Inflammatory macrophage (primary cell): ENCODE measurements at places on chromosomes 3 and 15.

GRCh38 chr3:52438579-52439425 lies 6.1 kb downstream of the SEMA3G start:
- DNase-seq, result no peak

- DNase-seq, result no peak
These were observed 13.9 kb downstream of the ROBO2 start for GRCh38 chr3:77053795-77054194.

DNA sequence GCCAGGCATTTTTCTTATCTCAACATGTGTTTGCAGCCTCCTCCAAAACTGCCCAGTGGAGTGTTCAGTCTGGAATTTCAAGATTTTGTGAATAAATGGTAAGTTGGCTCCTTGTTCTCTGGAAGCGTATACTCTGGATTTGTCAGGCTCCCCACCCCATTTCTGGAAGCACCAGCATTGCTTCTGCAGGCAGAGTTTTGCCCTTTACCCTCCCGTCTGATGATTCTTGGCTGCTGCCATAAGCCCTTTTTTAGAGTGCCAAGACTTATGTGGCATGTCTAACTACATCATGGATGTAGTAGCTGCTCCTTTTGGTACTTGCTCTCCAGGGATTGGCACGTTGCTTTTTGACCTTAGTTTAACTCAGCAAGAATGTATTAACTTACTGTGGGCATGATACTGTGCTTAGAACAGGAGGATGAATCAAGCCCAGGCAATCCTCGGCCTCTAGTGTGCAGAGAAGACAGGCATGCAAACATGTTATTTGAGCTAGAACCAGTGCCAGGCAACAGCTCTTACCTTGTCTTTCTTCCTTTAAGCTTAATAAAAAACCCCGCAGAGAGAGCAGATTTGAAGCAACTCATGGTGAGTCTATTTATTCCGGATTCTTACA lies 8.3 kb downstream of the SNAPC5 start:
- DNase-seq, result no peak

DNA sequence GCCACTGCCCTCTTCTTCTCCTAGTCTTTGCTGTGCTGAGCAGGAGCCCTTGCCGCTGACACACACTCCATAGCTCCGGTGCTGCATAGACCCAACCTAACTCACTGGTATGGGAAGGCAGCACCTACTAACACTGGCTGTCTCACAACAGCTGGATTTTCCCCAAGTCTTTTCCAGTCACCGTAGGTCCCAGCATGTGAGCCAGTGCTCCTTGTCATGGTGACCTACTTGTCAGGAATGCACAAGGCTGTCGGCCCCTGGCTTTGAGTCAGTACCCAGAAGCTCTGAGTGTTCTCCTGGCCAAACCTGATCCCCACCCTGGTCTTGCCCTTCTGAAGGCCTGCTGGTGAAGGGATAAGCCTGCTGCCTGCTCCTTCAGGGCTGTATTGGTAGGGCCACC lies 25.7 kb downstream of the AMOTL2 start:
- DNase-seq, result no peak

DNA sequence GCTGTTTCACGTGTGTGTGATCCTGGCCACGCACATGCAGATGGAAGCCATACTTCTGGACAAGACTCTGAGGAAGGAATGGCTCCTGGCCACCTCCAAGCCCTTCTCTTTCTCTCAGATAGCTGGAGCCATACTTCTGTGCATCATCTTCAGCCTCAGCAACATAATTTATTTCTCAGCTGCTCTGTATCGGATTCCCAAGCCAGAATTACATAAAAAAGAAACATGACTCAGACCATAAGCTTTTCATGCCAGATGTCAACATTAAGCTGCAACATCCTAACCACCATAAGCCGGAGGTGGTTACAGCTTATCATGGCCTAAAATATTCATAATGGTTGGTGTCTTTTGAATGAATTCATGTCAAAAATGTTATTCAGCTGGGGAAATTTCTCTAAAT lies 10.6 kb upstream of the KIF23 start:
- no peak for DNase-seq

DNA sequence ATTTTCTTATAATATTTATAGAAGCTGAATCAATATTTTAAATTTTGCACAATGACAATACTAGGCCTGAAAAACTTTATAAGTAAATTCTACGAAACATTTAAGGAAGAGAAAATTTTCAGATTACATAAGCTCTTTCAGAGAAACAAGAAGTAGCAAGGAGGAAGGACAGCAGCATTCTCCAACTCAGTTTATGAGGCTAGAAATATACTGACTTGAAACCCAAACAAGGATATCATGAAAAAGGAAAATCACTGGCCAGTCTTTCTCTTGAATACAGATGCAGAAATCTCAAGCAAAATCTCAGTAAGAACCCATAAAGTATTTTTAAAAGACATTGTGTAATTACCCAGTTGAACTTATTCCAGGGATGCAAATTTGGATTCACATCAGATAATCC lies 121.3 kb downstream of the STAC start:
- DNase-seq, result peak; percentile 70

DNA sequence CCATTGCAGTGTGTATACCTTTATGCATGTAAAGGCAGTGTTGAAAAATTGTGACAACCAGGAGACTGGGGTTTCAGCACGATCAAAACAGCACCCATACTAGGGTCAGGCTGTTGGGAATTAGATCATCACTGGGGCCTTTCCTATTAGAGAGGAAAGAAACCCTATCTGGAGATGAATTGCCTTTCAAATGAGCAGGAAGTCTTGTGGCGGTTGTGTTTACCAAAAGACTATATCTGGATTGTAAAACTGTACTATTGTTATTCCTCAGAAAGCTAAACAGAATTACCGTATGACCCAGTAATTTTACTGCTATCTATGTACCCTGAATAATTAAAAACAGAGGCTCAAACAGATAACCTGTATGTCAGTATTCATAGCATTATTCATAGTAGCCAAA lies 10.1 kb downstream of the UBE2E1 start:
- DNase-seq, result no peak

DNA sequence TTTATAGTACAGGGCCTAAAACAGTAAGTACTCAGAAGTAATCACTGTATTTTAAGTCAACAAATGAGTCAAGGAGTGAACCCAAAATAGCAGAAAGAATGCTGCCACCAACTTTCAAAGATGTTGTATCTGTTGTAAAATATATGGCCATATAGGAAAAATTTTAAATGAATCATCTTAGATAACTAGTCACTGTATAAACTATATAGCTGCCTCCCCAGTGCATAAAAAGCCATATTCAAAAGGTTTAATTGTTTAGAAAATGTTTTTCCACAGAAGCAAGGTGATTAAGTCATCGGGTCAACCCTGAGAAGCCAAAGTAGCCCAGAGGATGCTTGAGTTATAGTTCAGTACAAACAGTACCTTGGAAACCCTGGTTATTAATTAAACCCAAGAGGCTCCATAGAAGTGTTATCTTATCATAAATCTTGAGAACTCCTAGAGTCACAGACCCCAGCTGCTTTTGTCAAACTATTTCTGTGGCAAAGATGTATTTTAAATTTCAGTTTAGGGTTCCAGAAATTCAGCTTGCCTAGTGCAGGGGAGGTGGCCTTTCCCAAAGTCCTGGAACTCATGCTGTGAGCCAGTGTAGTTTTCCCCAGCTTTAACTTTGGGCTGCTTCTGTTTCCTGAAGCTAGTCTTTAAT lies 39.2 kb downstream of the MBNL1 start:
- no peak for DNase-seq

- no peak for DNase-seq
These were observed 483.2 kb downstream of the TBL1XR1 start for GRCh38 chr3:176714034-176714433.

DNA sequence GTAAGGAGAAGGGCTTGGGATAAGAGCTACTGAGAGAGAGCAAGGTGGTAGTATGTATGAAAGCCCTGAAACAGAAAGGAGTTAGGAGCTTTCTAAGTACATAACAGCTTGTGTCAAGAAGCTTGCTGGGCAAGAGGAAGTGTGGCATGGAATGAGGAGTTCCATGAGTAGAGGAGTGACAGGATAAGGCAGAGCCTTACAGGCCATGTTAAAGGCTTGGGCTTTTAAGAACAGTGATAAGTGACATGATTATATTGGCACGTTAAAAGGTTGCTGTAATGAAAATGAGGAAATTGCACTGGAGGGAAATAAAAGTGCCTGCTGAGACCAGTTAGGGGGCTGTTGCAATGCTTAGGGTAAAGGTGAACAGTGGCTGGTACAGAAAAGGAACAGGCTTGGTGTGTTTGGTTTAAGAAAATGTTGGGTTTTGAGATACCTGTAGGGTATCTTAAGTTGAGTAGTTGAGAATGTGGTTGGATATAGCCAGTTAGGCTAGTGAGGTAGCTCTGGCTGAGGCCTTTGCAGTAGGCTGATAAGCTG lies 49.0 kb downstream of the MEF2A start:
- peak; percentile 65 for DNase-seq

DNA sequence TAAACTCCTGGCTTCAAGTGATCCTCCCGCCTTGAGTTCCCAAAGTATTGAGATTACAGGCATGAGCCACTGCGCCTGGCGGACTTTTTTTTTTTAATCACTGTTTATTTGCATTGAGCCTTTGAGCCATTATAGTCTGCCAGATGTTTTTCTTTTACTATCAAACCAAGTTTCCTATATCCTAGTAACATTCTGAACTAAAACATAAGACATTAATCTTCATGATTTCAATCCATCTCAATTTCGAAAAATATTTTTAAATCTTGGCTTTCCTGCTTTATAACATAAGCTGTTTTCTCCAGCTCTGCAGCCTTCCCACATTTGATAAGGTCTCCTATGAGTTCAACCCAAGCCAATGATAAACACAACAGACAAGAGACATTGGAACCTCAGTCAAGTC lies 75.4 kb downstream of the UMPS start:
- no peak for DNase-seq

GRCh38 chr3:195102609-195103467 lies 168.1 kb downstream of the XXYLT1 start:
- DNase-seq, result peak; percentile 35

GRCh38 chr15:47390208-47390765 lies 327.0 kb upstream of the SEMA6D start:
- DNase-seq, result no peak

DNA sequence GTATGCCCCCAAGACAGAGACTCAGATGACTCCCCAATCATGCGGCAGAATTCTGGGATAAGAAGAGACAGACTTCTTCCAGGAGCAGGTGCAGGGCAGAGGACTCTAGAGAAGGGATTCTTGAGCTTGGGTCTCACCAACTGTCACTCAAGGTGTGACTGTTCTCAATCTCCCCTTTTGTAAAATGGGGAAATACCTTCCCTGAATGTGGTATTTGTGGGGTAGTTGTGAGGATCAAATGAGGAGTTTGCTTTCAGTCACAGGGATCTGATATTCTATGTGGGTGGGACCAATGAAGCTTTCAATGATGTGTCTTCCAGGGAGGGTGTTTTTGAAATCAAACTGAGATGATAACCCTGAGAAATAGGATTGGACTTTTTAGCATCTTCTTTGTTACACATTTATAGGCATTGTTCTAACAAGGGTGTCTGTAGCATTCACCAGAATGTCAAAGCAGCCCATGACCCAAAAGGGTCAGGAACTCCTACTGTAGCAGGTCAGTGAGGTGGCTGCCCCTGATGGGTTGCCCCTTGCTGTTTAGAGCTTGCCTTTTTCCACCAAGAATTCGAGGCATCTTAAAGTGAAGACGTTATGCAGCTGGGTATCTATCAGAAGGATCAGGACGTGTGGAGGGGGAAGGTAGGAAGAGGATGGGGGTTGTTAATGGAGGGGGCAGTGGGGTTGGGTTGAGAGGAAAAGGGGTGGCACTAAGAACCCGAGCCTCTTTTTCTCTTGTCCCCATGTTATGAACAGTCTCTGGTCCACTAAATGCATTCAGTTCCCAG lies 28.8 kb downstream of the UMPS start:
- DNase-seq, result no peak

DNA sequence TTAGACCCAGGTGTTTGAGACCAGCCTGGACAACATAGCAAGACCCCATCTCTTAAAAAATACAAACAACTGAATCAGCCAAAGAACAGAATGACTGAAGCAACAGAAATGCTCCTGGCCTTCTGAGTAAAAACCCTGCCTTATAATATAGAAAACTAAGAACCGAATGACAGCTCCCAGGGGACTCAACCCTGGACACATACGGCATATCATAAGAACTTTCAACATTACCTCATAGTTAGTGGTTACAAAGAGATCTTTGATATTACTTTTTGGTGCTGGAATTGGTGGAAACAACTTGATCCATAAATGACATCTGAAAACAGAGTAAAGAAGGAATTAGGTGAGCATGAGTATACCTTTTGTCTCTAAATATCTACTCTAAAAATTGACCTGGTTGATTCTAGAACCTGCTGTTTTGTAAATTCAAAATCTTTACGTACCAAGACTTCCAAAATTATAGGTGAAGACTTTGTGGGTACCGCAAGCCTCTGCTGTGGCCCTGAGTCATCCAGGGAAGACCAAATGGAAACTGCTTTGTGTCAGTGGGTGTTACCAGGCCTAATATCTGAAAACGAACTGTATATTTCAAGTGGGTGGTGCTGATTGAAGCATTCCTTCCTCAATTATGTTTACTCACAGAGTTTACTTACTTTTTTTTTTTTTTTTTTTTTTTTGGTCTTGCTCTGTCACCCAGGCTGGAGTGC lies 35.5 kb downstream of the IL5RA start:
- DNase-seq, result no peak

GRCh38 chr3:45218578-45219390 lies 7.3 kb downstream of the TMEM158 start:
- DNase-seq, result peak; percentile 17

DNA sequence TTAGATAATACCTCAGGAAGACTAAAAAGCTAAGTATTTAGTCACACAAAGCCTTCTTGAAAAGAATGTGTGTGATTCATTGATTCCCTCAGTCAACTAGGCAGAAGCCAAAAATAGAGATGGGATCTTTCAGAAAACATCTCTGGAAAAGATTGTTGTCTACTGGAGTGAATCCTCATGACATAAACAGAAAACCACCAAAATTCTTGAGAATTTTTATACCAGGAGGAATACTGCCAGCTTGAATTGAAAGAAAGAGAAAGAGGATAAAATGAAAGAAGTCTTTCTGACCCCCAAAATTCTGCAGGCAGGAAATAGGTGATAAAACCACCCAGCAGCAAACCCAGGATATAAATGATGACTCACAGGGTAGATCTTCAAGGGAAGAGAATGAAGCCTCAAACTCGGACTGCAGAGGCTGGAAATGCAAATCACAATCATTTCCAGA lies 363.1 kb upstream of the PLSCR5 start:
- no peak for DNase-seq

GRCh38 chr15:93527374-93528050 lies 438.5 kb upstream of the RGMA start:
- no peak for DNase-seq

DNA sequence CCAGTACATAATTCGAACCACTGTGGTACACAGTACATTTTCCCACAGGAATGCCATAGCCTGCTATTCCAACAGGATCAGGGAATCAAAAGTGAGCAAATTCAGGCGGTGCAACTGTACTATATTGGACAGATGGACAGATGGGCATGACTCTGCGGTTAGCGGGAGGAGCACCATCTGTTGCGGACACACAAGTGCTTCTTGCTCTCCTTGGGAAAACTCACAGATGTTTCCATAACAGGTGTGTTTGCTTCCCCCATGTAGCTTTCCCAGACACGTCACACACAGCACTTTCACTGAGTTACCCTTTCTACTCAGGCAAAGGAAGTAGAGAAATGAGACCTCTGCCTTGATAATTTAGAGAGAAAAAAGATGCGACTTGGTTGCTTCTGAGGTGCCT lies 325.1 kb upstream of the THBS1 start:
- DNase-seq, result no peak

- DNase-seq, result peak; percentile 98
These were observed 11.2 kb upstream of the CXCR6 start for GRCh38 chr3:45932112-45932511.
